Natural killer cell (primary cell): ENCODE measurements at places on chromosomes 7 and 10.

DNA sequence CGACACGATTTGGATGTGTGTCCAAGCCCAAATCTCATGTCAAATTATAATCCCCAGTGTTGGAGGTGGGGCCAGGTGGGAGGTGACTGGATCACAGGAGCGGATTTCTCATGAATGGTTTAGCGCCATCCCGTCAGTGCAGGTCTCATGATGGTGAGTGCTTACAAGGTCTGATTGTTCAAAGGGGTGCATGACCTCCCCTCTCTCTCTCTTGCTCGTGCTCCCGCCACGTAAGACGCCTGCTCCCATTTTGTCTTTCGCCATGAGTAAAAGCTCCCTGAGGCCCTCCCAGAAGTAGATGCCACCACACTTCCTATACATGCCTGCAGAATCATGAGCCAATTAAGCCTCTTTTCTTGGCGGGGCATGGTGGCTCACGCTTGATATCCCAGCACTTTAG lies 71.5 kb upstream of the NANOS1 start:
- no peak for DNase-seq

- no peak for DNase-seq
These were observed 8.9 kb downstream of the SLC16A9 start for GRCh38 chr10:59700709-59701108.

DNA sequence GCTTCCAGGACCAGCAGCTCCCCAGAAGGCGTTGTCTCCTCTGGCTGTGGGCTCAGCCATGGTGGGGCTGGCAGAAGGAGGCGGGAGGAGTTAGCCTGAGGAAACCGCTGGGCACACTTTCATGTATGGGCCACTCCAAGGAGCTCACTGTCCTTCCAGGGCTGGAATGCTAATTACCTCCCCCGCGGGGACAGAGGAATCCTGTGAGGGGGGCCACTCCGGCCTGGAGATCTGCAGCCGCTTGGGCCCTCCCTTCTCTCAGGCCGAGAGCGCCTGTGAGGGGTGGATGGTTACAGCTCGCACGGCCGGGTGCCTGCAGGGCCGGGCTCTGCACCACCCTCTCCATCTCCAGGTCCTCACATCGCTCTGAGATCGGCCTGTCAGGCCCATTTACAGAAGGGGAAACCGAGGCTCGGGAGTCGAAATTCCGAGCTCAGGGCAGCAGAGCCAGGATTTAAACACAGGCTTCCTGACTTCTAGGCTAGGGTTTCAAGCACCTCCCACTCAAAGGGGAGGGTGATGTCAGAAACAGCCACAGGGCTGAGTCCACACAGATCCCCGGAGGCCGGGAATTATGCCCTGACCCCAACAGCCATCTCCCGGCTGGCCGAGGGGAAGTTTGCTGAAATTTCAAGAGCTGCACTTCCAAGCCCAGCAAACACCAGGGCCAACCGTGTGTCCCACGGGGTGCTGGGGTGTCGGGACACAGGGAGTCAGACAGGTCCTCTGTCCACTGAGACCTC lies 59.1 kb downstream of the PDGFA start:
- DNase-seq: no peak

DNA sequence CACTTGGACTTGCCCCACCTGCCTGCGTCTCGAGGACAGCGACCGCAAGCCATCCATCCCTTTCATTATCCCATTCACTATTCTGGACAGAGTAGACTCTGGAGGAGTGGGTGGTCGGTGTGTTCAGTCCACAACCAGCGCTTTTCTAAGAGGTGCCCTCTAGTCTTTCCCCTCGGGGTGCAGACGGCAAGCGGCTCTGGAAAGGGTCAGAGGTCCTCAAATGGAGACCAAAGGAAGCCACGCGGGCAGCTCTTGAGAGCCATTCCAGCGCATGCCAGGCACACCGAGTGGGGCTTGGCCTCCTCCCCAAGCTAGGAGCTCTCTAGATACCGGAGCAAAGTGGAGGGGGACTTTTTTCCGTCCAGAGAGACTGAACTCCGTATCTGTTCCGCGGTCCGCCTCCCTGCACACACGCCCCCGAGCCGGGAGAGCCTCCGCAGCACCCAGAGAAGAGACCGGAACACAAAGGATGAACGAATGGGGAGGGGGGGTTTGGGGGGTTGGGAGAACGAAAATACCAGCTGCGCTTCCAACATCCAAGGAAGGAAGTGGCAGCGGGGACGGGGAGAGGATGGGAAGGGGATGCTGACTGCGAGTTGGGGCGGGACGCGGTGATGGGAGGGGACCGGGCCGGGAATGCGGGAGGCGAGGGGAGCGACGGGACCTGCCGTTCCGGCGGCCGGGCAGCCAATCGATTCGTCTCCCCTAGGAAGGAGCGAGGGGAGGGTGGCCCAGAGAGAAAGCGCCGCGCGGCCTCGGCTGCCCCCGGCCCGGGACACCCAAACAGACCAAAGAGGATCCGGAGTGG lies 515 bp downstream of the GSDME start:
- peak; percentile 15 for DNase-seq

DNA sequence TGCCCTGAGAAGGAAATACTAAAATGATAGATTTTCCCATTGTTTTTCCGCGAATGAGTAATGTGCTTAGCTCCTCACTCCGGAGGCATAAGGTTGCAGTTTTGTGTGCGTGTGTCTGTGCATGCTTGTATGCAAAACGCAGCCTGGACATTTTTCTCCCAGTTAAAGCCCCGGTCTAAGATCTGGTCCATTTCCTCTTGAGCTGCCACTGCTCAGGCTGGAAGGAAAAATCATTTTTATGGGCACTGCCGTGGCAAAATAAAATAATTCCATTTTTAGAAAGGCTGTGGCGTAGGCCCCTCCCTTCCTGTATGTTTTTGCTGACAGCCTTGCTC lies 260.6 kb downstream of the WDR37 start:
- no peak for DNase-seq

DNA sequence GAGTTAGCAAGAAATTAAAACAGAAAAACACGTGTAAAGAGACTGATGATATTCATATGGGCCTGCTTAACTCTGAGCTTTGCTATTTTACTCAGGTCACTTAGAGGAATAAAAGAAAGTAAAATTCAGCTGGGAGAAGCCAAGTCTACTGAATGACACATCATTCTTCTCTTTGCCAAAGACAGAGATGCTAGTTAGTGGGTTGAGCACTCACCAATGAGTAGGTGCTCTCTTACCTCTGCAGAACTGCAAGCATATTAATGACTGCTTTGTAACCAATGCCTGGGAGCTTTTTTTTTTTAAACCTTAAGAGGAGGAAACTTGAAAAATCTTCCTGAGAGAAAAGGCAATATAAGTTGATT lies 44.8 kb upstream of the BAMBI start:
- DNase-seq: no peak

GRCh38 chr10:35633006-35633980 lies 8.8 kb downstream of the FZD8 start:
- no peak for DNase-seq

- DNase-seq: no peak
These were observed 92.3 kb upstream of the TMEM168 start for GRCh38 chr7:112882511-112882910.

DNA sequence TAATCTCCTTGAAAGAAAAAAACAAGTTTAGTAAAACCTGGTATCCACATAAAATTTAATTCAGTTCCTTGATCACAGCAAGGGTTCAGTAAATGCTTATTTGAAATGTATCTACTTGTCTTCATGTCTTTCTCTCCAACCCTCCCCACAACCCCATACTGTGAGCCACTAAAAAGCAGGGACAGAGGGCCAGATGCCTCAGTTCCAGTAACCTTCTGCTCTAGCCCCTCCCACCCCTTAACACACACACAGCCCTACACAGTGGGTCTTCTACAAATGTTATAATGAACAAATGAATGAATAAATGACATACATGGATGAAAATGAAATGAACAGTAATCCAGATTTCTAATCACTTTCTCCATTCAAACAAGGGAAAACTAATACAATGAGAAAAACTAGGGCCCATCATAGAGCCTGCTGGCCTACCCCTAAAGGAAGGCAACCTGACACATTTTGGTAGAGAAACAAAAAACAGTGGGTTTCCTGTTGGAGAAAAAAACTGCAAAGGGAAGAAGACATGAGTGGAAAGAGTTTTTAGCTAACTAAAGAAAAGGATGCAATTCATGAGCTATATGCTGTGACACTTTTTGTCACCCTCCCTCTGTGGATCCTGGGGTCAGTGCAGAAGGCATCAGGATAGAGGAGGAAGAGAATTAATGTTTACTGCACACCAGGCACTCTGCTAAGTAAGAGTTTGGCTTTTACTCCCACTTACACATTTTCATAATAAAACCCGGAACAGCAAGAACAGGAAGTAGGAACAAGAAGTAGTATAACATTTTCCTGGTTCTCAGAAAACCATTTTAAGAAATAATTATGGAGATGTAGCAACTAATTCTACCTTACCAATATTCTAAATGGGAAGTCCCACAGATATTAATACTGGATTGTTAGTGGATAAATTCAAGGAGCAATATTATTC lies 38.1 kb downstream of the ELMO1 start:
- DNase-seq: no peak

DNA sequence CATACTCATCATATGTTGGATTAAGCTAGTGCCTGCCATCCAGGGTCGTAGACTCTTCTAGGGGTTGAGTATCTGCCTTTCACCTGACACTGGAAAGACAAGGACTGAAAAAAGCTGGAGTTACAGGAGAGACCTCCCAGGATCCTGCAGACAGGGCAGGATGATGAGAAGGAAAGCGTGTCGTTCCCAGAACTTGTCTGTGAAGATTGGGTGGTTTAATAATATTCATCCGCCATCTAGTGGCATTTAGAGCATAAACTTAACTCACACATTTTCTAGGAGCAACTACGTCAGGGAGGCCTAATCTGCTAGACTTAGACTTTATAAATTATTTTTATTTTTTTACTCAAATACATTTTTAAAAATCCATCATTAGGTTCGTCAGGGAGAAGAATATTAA lies 59.6 kb downstream of the ADRB1 start:
- no peak for DNase-seq

GRCh38 chr10:70714245-70714644 lies 41.9 kb downstream of the ADAMTS14 start:
- no peak for DNase-seq

GRCh38 chr7:91299952-91300775 lies 35.9 kb downstream of the FZD1 start:
- DNase-seq: no peak

GRCh38 chr10:3936422-3937040 lies 151.5 kb upstream of the KLF6 start:
- DNase-seq: no peak

GRCh38 chr10:62554632-62555199 lies 180.5 kb downstream of the ZNF365 start:
- no peak for DNase-seq

GRCh38 chr10:98533241-98533640 lies 86.5 kb upstream of the HPS1 start:
- no peak for DNase-seq

GRCh38 chr10:7285522-7286322 lies 125.1 kb downstream of the SFMBT2 start:
- no peak for DNase-seq

GRCh38 chr7:140229591-140230515 lies 53.1 kb upstream of the KDM7A start:
- DNase-seq: peak; percentile 44

GRCh38 chr10:71213761-71214440 lies 1.5 kb downstream of the UNC5B start:
- DNase-seq: no peak

GRCh38 chr10:107647462-107647861 lies 483.0 kb upstream of the SORCS1 start:
- no peak for DNase-seq

GRCh38 chr7:90708841-90709317 lies 112.8 kb downstream of the CDK14 start:
- no peak for DNase-seq

DNA sequence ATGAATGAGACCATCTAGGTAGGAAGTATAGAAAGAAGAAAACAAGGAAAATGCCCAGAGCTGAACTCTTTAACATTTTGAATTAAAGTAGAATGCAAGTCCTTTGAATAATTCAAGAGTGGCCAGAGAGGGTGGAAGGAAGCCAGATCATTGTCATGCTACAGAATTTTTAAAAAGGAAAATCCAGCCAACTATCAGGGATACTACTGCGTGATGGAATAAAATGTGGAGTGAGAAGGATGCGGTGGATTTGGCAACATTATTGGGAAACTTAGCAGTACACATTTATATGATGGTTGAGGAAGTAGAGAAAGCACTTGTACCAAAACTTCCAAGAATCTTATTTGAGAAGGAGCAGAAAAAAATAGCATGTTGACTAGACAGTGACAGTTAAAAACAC lies 261.6 kb downstream of the GPR158 start:
- DNase-seq: no peak

DNA sequence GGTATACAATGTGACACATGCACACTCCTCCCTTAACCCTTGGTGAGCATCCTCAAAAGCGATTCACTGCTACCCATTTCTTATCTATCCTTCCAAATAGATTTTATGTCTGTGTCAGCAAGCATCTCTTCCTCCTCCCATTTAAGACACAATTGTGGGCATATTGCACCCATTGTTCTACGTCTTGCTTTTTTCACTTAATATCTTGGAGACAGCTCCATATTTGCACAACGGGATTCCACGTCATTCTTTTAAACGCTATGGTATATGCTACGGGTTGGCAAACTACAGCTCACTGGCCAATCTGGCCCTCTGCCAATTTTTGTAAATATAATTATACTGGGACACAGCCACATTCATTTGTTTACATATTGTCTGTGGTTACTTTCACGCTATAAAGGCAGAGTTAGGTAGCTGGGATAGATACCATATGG lies 88.6 kb downstream of the RNF216 start:
- DNase-seq: no peak

DNA sequence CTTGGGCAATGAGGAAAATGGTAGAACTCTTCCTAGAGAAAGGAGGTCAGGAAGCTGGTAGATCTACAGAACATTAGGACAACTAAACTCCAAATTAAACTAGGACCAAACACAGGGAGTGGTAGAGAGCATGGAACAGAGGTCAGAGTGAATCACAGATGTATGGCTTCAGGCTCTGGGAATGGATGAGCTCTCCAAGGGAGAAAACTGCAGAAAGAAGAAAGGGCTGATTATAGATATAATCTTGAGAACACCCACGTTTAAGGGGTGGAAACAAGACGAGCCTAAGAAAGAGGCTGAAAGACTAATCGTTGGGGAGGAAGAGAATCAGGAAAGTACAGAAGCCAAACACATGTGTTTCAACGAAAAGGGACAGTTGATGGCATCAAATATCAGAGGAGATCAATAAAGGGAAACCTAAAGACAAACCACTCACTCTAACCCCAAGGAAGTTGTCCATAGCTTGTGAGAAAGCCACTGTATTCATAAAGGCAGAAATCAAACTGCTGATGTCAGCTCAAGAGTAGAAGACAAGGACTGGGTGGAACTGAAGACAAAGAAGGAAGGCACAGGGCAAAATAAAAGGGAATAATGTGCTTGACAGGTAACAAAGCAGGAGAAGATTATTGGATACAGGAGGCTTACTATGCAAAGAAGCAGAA lies 41.4 kb downstream of the NUDCD3 start:
- DNase-seq: no peak

GRCh38 chr10:107436568-107436967 lies 272.1 kb upstream of the SORCS1 start:
- no peak for DNase-seq

DNA sequence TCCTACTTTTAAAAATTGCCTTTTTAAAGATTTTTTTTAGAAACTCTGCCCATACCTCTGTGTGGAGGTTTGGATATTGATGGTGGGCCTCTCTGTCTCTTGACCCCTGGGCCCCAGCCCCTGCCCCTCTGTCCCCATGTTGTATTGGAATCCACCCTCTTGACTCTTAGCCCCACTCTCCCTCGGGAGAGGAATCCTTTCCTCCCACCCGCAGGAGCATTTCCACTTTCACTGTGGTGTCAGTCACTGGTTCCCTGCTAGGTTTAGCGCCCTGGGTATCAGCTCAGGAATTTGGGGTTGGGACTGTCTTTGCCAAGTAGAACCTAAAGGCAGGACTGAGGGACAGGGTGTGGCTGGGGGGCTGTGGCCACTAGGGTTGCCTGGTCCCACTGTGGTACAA lies 10.1 kb downstream of the PFKFB3 start:
- no peak for DNase-seq
